ENCODE measurements at places on chromosomes 6 and 20.

DNA sequence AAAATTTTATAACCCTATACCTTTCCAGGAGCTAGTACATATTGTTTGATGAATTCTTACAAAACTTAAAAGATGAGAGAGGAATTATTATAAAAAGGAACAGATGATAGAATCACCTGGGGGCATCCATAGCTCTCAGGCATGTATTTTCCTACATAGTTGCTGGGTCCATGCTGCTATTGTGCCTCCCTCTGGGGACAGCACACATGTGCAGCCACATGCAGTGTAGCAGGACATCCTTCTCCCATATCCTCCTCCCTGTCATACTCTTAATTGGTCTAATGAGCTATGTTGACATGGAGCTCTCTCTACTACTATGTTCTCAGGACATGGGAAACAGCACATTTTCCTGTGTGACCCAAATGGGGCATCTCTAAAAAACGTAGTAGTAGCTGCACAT is 898.2 kb upstream of the MAP3K7 start:
- DNase-seq = no peak

- DNase-seq = no peak
Observed at GRCh38 chr20:21516861-21517565, 3.1 kb upstream of the NKX2-2 start.

GRCh38 chr20:1576641-1577040 is 19.1 kb upstream of the SIRPD start:
- no peak for DNase-seq

- no peak for DNase-seq
Observed at GRCh38 chr6:14131579-14131978, 14.0 kb downstream of the CD83 start.

GRCh38 chr6:72683797-72684196 is 61.9 kb downstream of the KCNQ5 start:
- no peak for DNase-seq

GRCh38 chr20:23773127-23773526 is 22.4 kb upstream of the CST1 start:
- no peak for DNase-seq

- DNase-seq = peak; percentile 84
Observed at GRCh38 chr6:28225056-28225834, at the start of gene ZSCAN9. Gene ZSCAN9 (plus strand): TSS chr6:28225275. CDS start chr6:28227085, 1,810 bp downstream.

- no peak for DNase-seq
Observed at GRCh38 chr20:32537657-32538525, 47.2 kb downstream of the NOL4L start.

- DNase-seq = no peak
Observed at GRCh38 chr20:62219101-62219991, 732 bp downstream of the HRH3 start.

GRCh38 chr20:37468886-37469285 is 52.2 kb upstream of the NNAT start:
- DNase-seq = no peak

DNA sequence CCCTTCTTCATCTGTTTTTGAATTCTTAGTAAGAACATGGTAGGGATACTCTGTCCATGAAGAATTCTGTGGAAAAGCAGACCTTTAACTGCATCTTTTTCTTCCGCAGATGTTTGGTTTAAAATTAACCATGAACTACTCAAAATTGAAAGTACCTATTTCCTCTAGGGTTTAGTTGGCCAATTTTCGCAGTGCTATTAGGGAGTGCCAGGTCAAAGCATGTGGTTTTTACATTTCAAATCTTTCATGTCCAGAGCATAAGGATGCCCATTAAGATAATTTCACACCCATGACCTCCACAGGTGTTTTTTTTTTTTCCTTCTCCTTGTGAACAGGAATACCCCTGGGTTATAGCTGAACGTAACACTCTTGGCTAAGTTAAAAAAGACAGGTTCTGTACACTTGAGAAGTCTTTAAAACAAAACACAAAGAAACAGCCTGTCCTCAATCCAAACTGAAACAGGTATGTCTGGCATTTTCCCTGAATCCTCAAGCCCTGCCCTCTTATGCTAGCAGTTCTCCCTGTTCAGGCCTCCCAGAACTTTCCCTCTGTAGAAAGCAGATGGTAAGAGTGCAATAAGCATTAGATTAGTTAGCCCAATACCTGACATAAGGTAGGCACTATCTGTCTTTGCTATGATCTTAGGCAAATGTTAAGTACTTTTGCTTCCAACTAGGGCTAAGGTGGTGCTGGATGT is 67.1 kb downstream of the ELOVL5 start:
- DNase-seq = no peak

DNA sequence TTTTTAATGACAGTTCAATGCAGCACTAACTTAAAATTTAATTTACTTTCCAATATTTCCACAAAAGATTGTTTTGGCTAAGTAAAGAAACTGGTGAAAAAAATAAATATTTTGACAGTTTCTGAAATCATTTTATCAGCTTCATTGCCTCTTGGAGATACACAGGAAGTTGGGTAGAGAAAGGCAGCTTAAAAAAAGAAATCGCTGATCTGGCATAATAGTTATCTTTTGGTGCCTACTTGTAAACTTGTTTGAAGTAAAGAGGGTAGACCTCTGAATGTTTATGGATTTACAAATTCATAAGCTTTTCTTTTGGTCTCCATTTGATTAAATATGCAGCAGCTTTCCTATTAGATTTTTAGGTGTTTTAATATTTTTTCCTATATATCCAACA is 103.4 kb downstream of the RTN4IP1 start:
- no peak for DNase-seq

- DNase-seq = no peak
Observed at GRCh38 chr6:152248980-152249379, 388.2 kb downstream of the SYNE1 start.

- no peak for DNase-seq
Observed at GRCh38 chr6:105892577-105893262, 193.4 kb upstream of the PRDM1 start.

DNA sequence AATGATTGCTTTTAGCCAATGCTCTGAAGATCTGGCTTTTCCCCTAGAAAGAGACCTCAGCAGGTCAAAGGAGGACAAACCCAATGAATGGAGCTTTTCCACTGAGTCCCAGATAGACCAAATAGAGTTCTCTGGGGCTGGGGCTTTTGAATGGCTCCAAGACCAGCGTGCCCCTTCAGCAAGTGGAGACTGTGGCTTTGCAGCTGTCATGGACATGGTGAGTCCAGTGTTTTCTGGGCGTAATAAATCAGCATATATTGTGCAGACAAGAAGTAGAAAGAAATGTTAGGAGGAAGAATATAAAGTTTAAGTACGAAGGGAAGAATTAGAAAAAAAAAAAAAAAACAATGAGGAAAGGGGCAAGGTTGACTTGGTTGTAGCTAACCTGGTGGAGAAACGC is 28.1 kb downstream of the ULBP1 start:
- no peak for DNase-seq

GRCh38 chr6:83917001-83917400 is 57.5 kb downstream of the CYB5R4 start:
- DNase-seq = peak; percentile 18
